ENCODE measurements at places on chromosomes 6 and 20. TPM values are rescaled to one million over a fixed set of nuclear protein-coding genes. Genes with fewer than 3 reads are reported as not detected.

The ATP6V1G2 gene
- total RNA-seq = 1.2 TPM

The RBM24 gene
- 0.11 TPM for total RNA-seq

The NKAIN4 gene
- total RNA-seq = not detected

The C20orf144 gene
- total RNA-seq = 0.33 TPM

The WFDC10B gene
- total RNA-seq = not detected

The ULBP2 gene
- 5.1 TPM for total RNA-seq
